Right atrium auricular region (tissue), 2 donors: ENCODE measurements at places on chromosomes 12 and 14. TPM values are rescaled to one million over a fixed set of nuclear protein-coding genes. Genes with fewer than 3 reads are reported as not detected.

The ISM2 gene
- total RNA-seq: 0.94 TPM

The CLEC7A gene
- 7.9 TPM for total RNA-seq

The BEST3 gene
- 1.4 TPM for total RNA-seq

The KLHDC1 gene
- 9.4 TPM for total RNA-seq

DNA sequence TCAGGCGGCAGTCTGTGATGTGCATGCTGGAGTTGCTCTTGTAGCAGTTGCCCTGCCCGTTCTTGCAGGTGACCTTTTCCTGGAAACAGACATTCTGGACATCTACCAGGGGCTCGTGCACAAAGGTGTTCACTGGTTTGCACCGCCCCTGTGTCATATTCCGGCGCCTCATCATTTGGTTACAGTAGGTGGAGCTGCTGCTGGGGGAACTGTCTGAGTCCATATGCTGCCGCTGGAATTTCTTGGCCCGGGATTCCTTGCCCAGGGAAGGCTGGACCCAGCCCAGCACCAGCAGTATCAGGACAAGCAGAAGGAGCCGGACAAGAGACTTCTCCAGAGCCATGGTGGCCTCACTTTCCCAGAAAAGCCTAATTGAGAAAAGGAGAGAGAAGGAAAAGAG lies 918 bp downstream of the RNASE1 start:
- no peak for DNase-seq

DNA sequence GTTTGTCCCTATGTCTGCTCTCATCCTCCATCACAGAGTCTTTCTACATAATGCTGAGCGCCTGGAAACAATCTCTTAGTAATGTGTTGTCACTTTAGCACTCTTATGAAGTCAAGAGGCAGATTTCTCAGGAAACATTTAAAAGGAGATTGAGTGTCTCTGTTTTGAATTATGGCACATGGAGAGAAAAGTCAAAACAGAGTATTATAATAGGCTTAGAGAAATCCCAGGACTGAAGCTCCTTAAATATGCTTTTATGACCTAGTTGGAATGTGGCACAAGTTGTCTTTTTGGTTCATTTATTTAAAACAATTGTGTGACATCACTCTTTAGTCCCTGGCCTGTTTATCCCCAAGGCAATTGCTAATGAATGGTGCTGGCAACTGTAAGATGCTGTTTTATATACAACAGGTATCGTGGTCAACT lies 117.8 kb upstream of the HIF1A start:
- DNase-seq: no peak

GRCh38 chr14:50560931-50561285 lies 963 bp downstream of the ATL1 start:
- DNase-seq: peak; percentile 85

- DNase-seq: no peak
These were observed 300.7 kb downstream of the ETNK1 start for GRCh38 chr12:22925623-22926022.
